NCI-H187 treated with DMSO at 0.1 percent for 48 hours (cell line): ENCODE measurements at places on chromosomes 7 and 10.

- DNase-seq: no peak
Observed at GRCh38 chr10:27745732-27746396, at the start of gene MKX. MKX (minus strand) TSS chr10:27745819; CDS start chr10:27743415, 2,404 bp downstream.

DNA sequence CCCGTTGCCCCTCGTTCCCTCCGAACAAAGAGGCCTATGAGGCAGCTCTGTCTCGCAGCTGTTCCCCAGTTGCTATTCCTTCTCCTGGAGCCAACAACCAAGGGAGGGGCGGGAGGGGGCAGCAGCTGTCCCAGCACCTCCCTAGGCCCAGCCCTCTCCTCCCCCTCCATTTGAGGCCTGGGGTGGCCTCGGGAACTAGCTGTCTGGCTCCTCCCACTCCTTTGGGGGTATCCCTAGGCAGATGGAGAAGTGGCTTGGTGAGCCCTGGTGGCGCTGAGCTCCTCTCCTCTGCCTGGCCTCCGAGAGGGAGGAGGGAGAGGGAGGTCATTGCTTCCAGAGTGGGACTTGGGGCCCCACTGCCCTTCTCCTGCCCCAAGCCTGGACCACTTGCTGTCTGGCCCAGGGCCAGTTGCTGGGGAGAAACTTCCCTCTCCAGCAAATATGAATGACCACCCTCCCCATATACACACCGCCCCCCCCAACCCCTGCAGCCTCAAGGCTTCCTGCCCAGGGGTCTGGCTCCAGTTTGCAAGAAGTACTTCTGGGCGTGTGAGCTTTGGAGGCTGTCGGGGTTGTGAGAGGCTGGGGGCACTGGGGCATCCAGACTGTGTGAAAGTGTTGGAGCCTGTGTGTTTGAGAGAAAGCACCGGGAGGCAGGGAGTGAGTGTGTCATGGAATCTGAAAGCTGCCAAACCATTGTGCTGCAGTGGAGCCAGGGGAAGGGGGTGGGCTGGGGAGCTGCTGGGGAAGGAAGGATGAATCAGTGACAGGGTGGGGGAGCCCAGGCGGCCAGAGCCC is 3.1 kb downstream of the FLNC start:
- DNase-seq: no peak

GRCh38 chr10:122144199-122144598 is 126.9 kb upstream of the BTBD16 start:
- DNase-seq: no peak

- DNase-seq: no peak
Observed at GRCh38 chr7:128381161-128381821, 19.8 kb upstream of the PRRT4 start.

GRCh38 chr7:45711161-45711490 is 137.0 kb downstream of the ADCY1 start:
- DNase-seq: no peak

DNA sequence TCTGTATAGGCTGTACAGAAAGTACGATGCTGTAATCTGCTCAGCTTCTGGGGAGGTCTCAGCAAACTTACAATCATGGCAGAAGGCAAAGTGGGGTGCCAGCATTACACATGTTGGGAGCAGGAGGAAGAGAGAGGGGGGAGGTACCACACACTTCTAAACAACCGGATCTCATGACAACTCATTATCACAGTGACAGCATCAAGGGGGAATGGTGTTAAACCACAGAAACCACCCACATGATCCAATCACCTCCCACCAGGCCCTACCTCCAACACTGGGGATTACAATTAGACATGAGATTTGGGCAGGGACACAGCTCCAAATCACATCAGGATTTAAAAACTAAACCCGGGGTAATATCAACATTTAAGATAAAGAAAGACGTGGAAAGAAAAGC is 468.8 kb upstream of the AUTS2 start:
- no peak for DNase-seq

GRCh38 chr10:51707821-51708424 is 8.5 kb upstream of the CSTF2T start:
- no peak for DNase-seq

DNA sequence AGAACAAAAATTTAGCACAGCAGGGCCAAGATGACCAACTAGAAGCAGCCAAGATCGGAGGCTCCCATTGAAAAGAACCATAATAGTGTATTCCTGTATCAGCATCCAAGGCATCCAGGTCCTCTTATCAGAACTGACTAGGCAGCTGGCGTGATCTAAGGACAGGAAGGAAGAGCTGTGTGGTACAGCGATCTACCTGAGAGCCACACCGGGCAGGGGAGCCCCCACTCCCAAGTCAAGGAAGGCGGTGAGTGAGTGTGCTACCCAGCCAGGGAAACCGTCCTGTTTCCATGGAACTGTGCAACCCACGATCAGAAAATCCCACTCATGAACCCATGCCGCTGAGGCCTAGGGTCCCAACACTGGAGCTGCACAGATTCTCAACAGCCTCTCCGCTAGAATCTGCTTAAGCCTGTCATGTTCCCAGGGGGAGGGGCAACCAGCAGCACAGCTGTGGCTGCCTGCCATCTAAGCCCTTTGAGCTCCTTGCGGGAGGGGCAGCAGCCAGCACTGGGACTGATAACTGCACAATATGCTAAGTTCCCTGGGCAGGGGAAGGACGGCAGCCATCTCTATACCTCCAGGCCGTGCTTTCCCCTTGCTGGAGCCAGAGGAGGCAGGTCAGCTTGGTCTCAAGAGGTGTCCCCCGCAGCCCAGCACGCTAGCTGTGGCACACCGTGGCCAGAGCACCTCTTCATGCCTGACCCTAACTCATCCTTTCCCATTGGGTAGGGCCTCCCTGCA is 213.0 kb upstream of the SMIM30 start:
- DNase-seq: no peak

DNA sequence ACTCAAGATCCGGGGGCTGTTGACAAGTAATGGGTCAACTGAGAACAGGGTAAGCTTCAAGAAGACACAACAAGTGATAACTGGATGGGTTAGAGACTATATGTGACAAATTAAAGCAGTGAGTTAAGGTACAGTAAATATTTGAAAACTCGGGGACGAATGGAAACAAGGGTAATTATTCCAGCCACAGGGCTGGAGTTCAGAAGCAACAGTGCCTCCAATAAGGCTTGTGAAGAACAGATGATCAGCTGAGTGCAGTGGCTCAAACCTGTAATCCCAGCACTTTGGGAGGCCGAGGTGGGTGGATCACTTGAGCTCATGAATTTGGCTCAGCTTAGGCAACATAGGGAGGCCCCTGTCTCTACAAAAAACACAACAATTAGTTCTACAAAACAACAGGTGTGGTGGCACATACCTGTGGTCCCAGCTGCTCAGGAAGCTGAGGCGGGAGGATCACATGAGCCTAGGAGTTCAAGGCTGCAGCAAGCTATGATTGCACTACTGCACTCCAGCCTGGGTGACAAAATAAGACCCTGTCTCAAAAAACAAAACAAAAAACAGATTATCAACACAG is 20.5 kb upstream of the DLD start:
- no peak for DNase-seq

DNA sequence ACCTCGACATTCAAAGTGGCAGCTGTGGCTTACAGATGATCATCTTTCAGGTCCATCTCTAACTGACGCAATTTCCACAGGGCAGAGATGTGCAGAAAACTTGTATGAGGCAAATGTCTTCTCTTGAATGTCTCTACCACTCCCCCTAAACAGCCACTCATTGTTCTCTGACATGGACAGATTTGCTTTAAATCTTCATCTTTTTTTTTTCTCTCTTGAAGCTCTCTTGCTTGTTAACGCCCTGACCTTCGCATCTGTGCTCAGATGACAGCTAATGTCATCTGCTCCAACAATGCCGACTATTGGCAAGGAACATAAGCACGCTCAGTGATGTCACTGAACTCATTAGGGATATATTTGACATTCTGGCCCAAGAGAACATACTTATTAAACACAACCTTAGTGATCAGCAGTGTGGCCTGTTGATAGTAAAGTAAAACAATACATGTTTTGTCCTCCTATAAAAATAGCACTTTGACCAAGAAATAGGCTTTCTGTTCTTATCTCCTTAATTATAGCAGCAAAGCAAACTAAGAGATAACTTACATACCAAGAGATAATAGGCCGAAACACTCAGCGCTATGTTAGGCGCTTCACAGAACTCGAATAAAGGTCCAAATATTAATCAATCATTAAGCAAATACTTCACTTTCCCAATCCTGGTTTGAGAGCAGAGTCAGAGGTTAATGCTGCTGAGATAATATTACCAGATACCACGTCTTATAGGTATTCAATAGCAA is 583.5 kb downstream of the PARD3 start:
- no peak for DNase-seq

DNA sequence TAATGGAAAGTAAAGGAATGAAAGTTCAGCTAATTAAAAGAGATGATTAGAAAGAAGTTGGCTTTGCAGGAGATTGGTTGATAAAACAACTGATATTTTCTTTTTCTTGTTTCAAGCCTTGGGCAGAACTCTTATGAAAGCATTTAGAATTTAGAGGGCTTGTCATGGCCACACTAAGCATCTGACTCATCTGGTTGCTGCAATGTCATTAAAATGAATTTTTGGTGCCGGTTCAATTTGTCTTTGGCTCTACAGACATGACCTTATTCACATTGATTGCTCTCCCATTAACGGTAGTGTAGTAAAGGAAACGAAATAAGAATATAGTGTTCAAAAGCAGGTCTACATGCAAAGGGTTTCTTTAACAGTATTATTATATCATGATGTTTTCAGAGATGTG is 1012.4 kb upstream of the C7orf33 start:
- DNase-seq: no peak

- no peak for DNase-seq
Observed at GRCh38 chr7:86961686-86962085, 97.8 kb downstream of the ELAPOR2 start.

- DNase-seq: no peak
Observed at GRCh38 chr7:7533831-7534430, 1.7 kb downstream of the COL28A1 start.

DNA sequence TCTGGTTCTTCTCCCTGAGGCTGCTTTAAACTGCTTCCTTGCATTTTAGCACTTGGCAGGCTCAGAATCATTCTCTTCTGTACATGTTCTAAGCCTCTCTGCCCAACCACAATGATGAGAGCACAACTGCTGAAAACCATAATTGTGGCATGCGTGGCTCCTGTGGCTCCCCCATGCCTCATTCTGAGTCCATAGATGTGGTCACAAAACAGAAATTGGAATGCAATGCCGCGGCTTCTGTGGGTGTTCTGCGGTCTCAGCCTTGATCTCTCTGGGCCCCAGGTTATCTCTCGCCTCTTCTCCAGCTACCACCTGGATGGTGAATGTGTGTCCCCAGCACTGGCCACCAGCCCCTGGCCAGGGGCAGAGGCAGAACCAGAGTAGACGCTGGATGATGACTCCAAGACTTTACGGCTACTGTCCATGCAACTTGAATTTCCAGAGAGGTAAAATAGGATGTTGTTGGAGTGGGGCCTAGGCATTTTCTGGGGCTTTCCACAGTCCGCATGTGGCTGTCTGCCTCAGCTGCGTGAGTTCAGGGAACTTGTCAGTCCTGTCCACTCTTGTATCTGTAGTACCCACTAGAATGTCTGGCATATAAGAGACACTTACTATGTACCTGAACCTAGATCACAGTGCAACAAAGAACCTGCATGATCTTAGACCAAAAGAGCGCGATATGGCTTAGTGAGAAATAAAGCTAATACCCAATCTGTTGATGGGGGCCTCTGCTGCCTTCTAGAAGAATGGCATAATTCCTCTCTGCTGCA is 52.4 kb upstream of the ADRB1 start:
- DNase-seq: no peak

GRCh38 chr7:1611708-1612241 is 41.9 kb upstream of the PSMG3 start:
- DNase-seq: no peak

- no peak for DNase-seq
Observed at GRCh38 chr7:2613931-2614600, 17.7 kb upstream of the TTYH3 start.

DNA sequence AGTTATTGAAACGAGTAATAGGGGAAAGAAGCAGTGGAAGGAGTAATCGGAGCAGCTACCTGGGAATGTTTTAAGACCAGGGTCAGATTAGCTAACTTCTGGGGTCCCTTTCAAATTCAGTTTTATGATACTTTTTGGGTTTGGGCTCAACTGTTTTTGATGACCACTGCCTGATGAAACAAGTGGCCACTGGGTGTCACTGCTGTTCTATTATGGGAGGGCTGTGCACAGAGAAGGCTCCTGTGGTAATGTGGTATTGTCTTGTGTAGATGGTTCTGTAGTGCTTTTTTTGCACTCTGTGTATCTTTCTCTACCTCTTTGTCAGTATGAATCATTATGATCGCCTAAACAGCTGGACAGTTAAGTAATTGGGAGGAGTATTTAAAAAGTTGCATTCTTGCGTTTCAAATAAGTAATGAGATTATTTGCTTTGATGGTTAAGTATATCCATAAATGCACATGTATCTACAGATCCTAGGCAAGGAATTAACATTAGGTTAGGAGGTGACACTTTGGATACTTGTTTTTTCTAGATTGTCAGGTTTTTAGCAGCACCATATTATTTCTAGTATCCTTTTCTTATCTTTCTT is 128.4 kb downstream of the ABCA13 start:
- no peak for DNase-seq

- peak; percentile 91 for DNase-seq
Observed at GRCh38 chr7:91436655-91437054, 172.4 kb downstream of the FZD1 start.

DNA sequence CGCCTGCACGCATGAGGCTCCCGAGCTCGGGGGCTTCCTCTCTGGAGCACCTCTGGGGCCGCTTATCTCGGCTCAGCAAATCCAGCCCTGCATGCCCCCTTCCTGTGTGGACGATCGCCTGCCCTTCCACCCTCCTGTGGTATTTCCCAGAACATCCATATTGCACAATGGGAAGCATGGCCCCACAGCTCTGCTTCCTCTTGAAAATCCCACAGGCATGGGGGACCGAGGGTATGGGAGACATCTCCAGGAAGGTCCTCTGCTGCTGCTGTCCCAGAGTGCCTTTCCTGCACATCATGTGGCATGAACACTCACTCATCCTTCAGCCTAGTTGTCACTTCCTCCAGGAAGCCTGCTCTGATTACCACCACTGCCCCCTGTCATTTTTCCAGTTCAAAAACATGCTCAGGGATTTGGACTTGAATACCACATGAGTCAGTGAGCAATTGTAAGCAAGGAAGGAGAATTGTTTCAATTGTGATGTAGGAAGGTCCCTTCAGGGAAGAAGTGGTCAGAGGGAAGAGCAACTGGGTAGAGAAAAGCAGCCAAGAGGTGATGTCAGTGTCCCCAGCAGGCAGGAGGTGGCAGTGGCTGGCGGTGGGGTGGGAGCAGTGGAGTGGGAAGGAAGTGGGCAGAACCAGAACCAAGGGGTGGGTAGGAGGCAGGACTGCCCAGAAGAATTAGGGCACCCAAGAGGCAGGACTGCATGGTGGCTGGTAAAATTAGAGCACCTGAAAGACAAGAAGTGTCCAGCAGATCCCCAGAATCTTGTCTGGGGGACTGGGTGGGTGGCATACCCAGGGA is 67.5 kb upstream of the ZMIZ1 start:
- DNase-seq: no peak

GRCh38 chr10:17562614-17563013 is 54.6 kb downstream of the HACD1 start:
- no peak for DNase-seq

GRCh38 chr7:77327067-77327931 is 88.8 kb downstream of the GSAP start:
- DNase-seq: no peak

GRCh38 chr10:23155169-23155568 is 36.9 kb upstream of the PTF1A start:
- DNase-seq: no peak

- DNase-seq: no peak
Observed at GRCh38 chr10:132932461-132933307, 9.7 kb downstream of the CFAP46 start.

GRCh38 chr10:7810443-7810842 is 7.9 kb upstream of the TAF3 start:
- no peak for DNase-seq
